ENCODE measurements at places on chromosomes 4 and X. TPM values are rescaled to one million over a fixed set of nuclear protein-coding genes. Genes with fewer than 3 reads are reported as not detected.

The FAM53A gene
- total RNA-seq, result 1.6 TPM

The CT45A5 gene
- not detected for total RNA-seq

The MAGEA12 gene
- total RNA-seq, result not detected

DNA sequence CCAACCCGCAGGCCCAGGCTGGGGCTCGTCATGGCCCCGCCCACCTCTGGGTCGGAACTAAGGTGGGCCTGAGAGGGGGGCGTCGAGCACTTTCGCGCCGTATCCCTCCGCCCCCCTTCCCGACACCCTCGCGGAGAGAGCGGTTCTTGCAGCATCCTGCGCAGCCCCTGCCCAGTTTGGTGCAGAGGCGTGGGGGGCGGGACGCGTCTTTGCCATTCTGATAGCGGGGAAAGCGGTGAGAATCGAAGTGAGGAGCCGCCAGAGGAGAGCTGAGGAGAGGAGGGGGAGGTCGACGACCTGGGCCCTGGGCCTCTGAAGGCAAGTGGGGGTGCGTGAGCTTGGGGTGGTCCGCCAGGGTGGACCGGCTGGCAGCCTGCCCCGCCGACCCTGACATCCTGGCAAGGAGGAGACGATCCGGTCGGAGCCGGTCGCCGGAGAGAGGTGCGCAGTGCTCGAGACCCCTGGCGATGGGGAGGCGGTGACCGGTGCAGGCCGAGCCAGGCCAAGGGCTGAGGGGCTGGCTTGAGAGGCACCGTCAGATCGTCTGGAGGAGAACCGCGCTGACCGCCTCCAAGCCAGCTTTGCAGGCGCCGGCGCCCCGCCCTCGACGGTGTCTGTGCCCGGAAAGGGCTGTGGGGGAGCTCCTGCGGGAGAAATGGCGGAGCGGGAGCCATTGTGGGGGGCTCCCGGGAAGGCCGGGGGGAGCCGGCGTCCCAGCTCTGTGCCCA lies 25.5 kb downstream of the GPRASP3 start:
- DNase-seq, result peak; percentile 46

GRCh38 chr4:152392079-152392478 lies 143.8 kb downstream of the FBXW7 start:
- no peak for DNase-seq

GRCh38 chr4:102759831-102760644 lies 730 bp downstream of the MANBA start:
- DNase-seq, result no peak

Measured in right cardiac atrium (tissue), 5 donors.